ENCODE measurements at places on chromosomes 7 and 10.

- DNase-seq, result no peak
Observed at GRCh38 chr10:107831772-107832171, 667.3 kb upstream of the SORCS1 start.

GRCh38 chr10:15059914-15060313, 16.2 kb downstream of the OLAH start:
- no peak for DNase-seq

DNA sequence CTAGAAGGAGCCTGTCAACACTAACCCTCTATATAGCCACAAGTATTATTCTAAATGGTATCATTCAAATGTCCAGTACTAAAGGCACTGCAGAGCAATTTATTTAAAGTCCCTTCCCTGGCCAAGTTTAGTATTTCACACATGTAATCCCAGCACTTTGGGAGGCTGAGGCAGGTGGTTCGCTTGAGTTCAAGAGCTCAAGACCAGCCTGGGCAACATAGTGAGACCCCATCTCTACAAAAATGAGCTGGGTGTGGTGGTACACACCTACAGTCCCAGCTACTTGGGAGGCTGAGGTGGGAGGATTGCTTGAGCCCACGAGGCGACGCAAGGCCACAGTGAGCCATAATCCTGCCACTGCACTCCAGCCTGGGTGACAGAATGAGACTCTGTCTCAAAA, 3.6 kb downstream of the GNA12 start:
- DNase-seq, result no peak

DNA sequence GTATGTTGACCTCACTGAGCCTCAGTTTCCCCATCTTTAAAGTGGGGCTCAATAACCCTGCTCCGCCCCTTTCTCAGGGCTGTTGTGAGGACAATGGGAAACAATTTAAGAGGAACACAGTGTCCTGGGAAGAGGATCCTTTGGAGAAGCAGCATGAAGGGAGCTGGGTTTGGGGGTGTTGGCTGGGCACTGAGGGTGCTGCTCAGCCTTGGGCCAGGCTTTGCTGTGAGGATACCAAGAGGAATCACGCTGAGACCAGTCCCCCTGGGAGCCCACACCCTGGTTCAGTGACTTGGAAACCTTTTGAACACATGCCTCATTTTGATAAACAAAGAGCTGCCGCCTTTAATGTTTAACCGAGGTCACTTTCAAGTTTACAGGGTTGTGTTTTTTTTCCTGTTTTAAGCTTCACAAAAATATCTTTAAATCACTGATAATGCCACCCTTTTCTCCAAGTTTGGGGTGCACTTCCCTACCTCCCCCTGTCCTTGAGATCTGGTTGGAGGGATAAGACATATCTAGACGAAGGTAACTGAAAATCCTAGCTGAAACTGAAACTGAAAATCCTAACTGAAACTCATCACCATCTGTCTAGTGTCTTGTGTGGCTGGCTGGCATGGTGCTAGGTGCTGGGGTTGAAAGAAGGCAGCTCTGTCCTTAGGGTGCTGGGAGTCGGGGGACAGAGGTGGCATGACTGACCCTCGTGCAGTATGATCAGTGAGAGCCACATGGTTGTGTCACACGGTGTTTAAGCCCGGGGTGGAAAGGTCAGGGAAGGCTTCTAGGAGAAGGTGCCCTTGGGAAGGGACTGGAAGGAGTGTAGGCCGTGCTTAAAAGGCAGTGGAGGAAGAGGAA, 27.7 kb downstream of the ZNF775 start:
- DNase-seq, result no peak

- DNase-seq, result no peak
Observed at GRCh38 chr7:104967595-104967994, 46.4 kb upstream of the KMT2E start.

GRCh38 chr7:104363355-104363754, 35.0 kb downstream of the LHFPL3 start:
- no peak for DNase-seq

- no peak for DNase-seq
Observed at GRCh38 chr10:130492266-130492934, 356.2 kb downstream of the GLRX3 start.

All from cerebellar cortex (tissue), 1 donor.